ENCODE measurements at places on chromosomes 2 and 18. TPM values are rescaled to one million over a fixed set of nuclear protein-coding genes. Genes with fewer than 3 reads are reported as not detected.

Gene ACP1
- 116 TPM for polyA plus RNA-seq

Gene STK36
- polyA plus RNA-seq, result 89.1 TPM

Gene RTP5
- polyA plus RNA-seq, result 30.2 TPM

Gene TET3
- polyA plus RNA-seq, result 19.2 TPM

Gene ZNF396
- 5.3 TPM for polyA plus RNA-seq

Gene CHRNG
- polyA plus RNA-seq, result 0.35 TPM

Gene FSHR
- polyA plus RNA-seq, result not detected

Gene CCT4
- polyA plus RNA-seq, result 132 TPM

Gene MLPH
- polyA plus RNA-seq, result 0.62 TPM

Gene SP140L
- 4.3 TPM for polyA plus RNA-seq

Gene SLC38A11
- 2.2 TPM for polyA plus RNA-seq

Gene NOL4
- 24.4 TPM for polyA plus RNA-seq

Gene PARD6G
- polyA plus RNA-seq, result 18.9 TPM

Gene RAB3GAP1
- 42.4 TPM for polyA plus RNA-seq

Gene STEAP3
- 3.2 TPM for polyA plus RNA-seq

Gene CCDC148
- 4.8 TPM for polyA plus RNA-seq

Gene FAM210A
- polyA plus RNA-seq, result 17.8 TPM

Gene REG3A
- not detected for polyA plus RNA-seq

Gene RAD51AP2
- polyA plus RNA-seq, result 0.74 TPM

Gene BMP10
- not detected for polyA plus RNA-seq

Gene DPP4
- polyA plus RNA-seq, result 1.2 TPM

Gene CNDP1
- polyA plus RNA-seq, result 1.1 TPM

Gene ANKRD23
- polyA plus RNA-seq, result 10.0 TPM

Gene ST8SIA5
- 26.6 TPM for polyA plus RNA-seq

Gene CCBE1
- 1.8 TPM for polyA plus RNA-seq

Gene FAM117B
- polyA plus RNA-seq, result 25.1 TPM

Gene KANSL1L
- 24.3 TPM for polyA plus RNA-seq

Gene GALR1
- polyA plus RNA-seq, result 1.4 TPM

Gene CROCC2
- polyA plus RNA-seq, result 3.0 TPM

Gene SPR
- polyA plus RNA-seq, result 7.1 TPM

Gene POLR1B
- 15.1 TPM for polyA plus RNA-seq

Gene AGXT
- polyA plus RNA-seq, result not detected

Gene ELOA2
- 0.06 TPM for polyA plus RNA-seq

Gene VAMP5
- polyA plus RNA-seq, result 43.5 TPM

Measured in spinal cord (tissue), 10 donors.